ENCODE measurements at places on chromosomes 6 and 20. TPM values are rescaled to one million over a fixed set of nuclear protein-coding genes. Genes with fewer than 3 reads are reported as not detected.

DNA sequence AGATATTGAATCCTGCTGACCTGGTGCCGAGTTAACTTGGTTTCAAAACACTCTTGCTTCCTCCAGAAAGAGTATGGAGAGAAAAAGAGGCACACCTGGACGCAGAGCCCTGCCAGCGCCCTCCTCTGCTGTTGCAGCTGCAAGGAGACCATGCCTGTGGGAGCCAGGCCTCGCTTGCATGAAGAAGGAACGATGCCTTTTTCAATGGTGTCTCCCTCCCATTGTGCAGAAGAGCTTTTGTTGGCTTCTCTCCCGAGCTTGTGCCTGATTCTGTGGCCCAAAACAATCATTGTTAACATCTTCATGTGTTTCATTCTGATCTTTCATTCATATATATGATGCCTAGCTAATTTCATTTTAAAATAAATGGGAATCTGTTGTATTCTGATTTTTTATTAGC lies 98.1 kb downstream of the FAM120B start:
- H3K27ac ChIP-seq = 0 out of 2 replicates have a peak overlapping the region, but pooled peaks have one; percentile 21
- no peaks in the 10 kb centered on the region for H3K27me3 ChIP-seq
- H3K4me3 ChIP-seq = no peak overlapping the region
- H3K4me1 ChIP-seq = peaks cover 20% of the 10 kb centered on the region
- H3K36me3 ChIP-seq = no peaks in the 10 kb centered on the region

FOXQ1 gene
- total RNA-seq = 7.5 TPM

GRCh38 chr6:136752554-136752953 lies 39.7 kb downstream of the MAP3K5 start:
- no peak overlapping the region for H3K27ac ChIP-seq
- DNase-seq = no peak
- no peaks in the 10 kb centered on the region for H3K36me3 ChIP-seq
- H3K27me3 ChIP-seq = no peaks in the 10 kb centered on the region
- H3K4me3 ChIP-seq = no peak overlapping the region

GRCh38 chr20:46959081-46959692 lies 64.5 kb downstream of the EYA2 start:
- H3K36me3 ChIP-seq = no peaks in the 10 kb centered on the region
- H3K4me1 ChIP-seq = peaks cover 55% of the 10 kb centered on the region
- peak; percentile 99 for DNase-seq
- H3K27ac ChIP-seq = peak overlapping the region; percentile 92
- no peaks in the 10 kb centered on the region for H3K27me3 ChIP-seq
- peak overlapping the region; percentile 53 for H3K4me3 ChIP-seq
